Hematopoietic multipotent progenitor cell treated with erythropoietin and hydrocortisone succinate and interleukin-3 and kit ligand, for 4 days (in vitro differentiated cells): ENCODE measurements at places on chromosomes 13 and 19.

DNA sequence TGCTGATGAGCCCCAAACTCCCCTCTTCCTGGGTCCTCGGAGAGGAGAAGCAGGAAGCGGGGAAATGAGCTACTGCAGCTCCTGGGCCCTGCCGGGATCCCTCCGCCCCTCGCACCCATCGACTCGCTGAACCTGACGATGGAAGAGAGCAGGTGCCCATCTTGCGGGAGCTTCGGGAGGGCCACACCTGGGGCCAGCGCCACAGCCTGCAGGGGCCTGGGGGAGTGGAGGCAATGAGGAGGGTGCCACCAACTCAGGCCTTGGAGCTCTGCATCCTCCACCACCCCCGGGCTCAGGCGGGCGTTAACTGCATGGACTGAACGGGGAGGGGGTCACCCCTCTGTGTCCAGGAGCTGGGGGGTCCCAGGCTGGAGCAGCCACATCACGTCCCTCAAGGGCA is 8.3 kb downstream of the TCF3 start:
- no peak for DNase-seq

DNA sequence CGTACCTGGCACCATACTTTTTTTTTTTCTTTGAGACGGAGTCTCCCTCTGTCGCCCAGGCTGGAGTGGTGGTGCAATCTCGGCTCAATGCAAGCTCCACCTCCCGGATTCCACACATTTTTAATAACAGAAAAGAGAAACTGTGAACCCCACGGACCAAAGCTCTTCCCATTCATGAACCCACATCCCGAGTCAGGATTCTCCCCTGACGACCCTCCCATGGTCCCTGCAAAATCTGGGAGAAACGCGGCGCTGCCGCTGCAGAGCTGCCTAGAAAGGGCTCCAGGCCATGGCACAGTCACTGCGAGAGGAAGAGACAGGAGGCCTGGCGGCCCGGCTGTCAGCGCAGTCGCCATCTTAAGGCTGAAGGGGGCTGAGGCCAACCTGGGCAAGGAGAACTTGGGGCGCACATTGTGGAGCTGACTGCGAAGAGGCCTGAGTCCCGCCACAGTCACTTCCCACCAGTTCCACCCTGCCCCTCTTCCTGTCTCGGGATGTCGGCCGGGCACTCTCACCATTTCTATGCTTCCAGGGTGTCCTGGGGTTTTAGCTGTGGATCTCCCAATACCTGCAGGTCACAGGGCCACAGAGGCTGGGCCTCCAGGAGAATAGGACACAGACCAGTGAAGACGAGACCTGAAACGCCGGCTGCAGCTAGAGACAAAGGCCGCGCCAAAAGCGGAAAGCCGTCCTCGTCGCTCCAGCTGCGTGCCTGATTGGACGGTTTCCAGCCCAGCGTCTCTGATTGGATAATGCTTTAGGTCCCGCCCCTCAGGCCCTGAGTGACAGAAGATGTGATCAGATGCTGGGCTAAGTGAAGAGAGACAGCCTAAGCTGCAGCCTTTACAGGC is 71.0 kb downstream of the ZNF486 start:
- peak; percentile 90 for DNase-seq

GRCh38 chr13:63092456-63092855 is 1676.8 kb upstream of the PCDH20 start:
- DNase-seq: no peak

DNA sequence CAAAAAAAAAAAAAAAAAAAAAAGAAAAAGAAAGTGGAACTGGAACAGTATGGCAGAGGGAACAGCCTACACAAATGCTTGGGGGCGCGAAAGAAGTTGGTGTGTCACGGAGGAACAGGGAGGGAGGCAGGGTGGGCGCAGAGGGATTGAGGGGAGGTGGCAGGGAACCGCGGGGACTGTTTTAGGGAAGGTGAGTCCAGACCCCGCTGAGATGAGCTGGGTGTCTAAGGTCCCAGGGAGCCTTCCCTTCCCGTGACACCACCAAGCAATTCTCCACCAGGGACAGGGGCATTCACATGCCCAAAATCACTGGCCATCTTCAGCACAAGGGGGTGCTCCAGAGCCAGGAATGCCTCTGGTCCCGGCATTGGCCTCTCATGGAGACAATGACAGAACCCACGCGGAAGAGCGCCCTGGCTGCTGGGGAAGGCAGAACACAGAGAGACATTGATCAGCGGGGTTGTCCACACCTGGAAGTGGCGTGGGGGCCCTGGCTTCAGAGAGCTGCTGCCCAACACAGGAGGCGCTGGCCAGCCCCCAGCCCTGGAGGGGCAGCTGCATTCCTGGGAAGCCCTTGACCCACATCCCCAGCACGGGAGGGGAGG is 6.9 kb downstream of the PEAK3 start:
- peak; percentile 88 for DNase-seq

DNA sequence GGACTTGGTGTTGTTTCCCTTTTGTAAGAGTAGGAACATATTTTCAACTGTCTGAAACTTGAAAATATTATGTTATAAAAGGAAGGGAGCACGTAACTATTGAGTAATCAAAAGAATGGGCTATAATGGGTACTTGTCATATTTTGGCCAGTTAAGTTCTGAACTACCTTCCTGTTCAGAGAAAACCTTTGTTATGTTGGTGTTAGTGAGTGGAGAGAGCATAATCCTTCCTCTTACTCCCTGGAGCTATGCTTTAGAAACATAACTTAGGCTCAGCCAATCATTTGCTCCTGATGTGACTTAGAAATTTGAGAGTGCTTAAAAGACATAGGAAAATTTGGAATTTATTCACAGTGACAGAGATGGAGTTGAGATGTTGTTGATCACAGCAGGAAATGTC is 482.5 kb upstream of the SPRY2 start:
- DNase-seq: no peak

DNA sequence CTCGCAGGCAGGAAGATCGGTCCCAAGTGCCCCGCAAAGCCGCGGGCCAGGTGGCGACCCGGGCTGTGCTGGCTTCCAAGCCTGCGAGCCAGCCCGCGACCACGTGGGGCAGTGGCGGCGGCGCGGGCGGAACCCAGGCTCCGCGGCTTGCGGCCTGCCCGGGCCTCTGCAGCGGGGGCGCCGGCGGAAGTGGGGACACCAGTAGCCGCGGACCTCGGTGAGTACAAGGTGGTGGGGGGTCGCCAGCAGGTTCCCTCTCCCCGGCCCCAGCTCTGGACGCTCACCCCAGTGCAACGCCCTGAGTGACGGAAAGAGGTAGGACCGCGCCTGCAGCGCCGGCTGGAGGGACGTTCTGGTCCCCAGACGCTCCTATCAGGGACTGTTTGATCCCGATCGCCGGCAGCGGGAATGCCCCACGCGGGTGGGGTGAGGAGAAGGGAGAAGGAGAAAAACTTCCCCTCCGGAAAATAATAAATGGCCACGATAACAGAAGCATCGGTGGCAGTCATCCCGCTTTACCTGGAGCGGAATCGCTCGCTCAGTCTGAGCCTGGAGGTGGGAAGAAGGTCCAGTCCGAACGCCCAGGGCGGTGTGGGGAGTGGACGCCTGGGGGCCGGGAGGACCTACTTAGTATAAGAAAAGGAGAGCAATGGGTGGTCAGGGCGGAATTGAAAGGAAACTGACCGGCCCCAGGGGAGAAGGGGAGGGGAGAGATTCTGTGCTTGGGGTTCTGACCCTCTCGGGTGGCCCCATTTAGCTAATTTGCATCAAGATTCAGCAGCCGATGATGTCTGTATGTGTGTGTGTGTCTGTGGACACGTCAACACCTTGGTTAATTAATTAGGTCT is at the start of gene GEMIN7:
Gene GEMIN7, plus strand, starts transcription at position 198 of the 848 bp plus-strand sequence. CDS start 10,855 bp downstream, outside the sequence.
- DNase-seq: peak; percentile 91

DNA sequence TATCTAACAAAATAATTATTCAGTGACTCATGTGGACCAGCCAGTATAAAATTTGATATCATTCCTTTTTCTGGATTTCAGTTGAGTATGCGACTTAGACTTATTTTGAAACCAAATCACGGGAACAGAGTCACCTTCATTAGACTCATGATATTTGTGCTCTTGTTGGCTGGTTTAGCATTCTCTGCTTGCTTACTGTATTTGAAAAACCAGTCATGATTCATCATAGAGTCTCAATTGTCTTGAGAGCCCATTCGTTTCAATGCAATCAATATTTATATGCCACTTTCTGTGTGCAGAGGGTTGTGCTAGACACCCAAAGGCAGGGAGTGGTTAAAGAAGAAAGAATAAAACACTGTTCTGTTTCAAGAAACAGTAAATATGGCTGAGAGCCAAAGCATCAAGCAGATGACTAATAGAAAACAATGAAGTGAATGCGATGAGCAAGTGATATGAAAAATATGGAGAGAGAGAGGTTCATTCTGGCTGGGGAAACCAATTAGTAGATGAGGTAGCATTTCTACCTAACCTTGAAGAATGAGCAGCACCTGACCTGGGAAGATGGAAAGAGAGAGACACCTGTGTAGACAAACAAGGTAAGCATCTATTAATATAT is 99.6 kb upstream of the MBNL2 start:
- no peak for DNase-seq

GRCh38 chr13:50386541-50387050 is 371.4 kb downstream of the KCNRG start:
- DNase-seq: no peak

GRCh38 chr19:46944918-46945628 is 74.6 kb upstream of the NPAS1 start:
- no peak for DNase-seq

- no peak for DNase-seq
Observed at GRCh38 chr13:33612641-33613638, 205.0 kb upstream of the RFC3 start.

DNA sequence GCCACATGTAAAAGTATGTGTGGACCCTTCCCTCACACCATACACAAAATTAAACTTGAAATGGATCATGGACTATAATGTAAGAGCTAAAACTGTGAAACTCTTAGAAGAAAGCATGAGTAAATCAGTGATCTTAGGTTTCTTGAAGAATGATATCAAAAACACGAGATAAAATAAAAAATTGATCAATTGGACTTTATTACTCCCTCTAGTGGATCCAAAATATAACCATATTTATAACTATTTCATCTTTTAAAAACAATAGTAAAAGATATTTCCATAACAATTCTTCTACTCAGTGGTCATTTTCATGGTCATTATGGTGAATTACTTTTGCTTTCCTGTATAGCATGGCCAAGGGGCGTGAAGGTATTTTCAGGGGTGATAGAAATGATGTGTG is 174.6 kb upstream of the LSM14A start:
- DNase-seq: no peak

GRCh38 chr19:45913874-45914830 is at the start of gene NANOS2:
NANOS2 (minus strand) TSS chr19:45914778; CDS start chr19:45914693, 85 bp downstream.
- DNase-seq: peak; percentile 73

DNA sequence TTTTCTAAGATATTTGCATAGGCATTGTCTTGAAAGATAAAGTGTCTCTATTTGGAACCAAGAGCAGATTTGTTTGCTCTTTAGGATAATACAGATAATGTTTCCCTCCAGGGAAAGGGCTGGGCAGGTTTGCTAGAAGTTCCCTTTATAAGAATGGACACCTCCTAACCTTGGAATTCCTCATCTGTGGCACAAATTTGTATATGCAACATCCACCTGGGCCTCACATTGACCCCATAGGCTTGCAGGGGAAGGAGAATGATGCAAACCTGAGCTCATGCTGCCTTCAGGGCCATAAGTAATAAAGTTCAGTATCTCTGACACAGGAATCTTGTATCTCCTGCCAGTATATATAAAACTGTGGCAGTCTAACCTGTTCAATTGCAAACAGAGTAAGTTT is 508.4 kb upstream of the MIR17HG start:
- no peak for DNase-seq

DNA sequence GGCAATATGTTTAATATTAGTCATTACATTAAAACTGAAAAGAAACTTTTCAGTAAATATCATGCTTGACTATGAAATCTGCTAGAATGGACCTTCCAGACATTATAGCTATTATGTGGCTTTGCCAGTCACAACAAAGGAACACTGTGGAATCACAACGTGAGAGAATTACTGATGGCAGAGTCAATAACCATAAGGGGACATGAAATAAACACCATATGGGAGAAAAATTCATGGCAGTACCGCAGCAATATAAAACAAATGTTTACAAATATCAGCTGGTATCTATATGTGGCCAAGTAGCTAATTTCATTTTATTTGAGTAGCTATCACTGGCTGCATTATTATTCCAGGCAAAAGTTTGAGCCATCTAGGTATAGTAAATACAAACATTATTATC is 1818.6 kb downstream of the PCDH9 start:
- no peak for DNase-seq

- DNase-seq: no peak
Observed at GRCh38 chr13:38213314-38213713, 136.3 kb upstream of the UFM1 start.

GRCh38 chr19:1169921-1170885 is 3.9 kb downstream of the SBNO2 start:
- DNase-seq: no peak

DNA sequence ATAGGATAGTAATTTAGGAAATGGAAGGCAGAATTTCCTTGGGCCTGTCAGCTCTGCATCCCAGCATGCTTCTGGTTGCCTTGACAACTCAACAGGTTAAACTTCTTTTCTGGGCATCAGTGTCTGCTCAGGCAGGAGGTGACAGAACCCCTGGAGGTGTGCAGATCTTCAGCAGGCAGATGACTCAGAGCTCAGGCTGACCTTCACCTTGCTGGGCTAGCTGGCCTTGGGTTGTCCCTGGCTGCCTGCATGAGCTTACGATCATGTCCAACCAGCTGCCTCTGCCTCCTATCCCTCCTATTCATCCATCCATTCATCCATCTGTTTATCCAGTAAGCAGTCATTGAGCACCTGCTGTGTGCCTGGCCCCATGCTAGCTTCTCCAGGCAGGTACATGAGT is 81.2 kb upstream of the KCTD15 start:
- no peak for DNase-seq

DNA sequence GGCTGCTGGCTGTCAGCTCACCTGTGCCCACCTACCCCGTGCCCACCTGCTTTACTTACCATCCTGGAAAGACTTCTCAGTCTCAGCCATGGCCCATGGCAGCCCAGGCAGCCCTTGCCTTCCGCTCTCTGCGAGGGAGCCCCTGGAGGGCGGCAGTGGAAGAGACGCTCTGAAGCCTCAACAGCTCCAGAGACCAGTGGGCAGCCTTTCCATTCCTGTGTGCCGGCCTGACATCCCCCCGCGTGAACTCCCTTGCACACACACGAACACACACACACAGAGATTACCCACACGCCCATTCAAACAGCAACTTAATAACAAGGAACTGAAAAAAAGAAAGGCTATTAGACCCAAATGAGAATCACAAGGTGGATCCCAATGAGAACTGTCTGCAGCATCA is 14.2 kb upstream of the RASA3 start:
- peak; percentile 66 for DNase-seq

DNA sequence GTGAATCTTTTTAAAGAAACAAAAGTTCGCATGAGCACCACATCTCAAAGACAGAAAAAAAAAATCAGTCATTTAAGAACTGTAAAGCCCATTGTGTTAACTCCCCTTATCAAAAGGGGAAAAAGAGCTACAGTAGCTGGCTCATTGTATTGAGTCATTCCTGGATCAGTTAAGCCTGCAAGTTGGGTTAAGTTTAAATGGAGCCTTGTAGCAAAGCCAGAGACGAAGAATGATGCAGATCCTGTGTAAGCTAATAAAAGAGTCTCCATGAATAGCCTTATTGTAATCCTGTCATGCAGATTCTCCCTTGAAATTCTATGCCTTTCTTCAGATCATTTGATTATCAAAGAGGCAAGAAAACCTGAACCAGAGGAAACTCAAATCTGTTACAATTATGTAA is 83.8 kb downstream of the CRYL1 start:
- no peak for DNase-seq
